ENCODE measurements at places on chromosomes 13 and 19.

DNA sequence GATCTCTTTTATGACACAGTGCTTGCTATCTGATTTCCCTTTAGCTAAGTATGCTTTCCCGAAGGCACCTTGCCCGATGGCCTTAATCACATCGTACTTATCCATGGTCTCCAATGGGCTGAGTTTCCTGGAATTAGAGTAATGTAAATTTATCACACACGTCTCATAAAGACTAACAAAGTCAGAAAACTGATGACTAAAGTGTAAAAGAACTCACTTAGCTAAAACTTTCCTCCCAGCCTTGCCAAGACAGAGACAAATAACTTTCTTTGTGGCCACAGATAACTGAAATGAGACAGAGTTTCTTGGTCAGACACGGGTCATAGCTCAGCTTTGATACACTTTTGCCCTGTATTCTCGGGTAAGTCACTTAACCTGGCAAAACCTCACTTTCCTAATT is 1.5 kb downstream of the NEK5 start:
- DNase-seq: peak; percentile 12

- no peak for DNase-seq
These were observed 59.7 kb upstream of the TMTC4 start for GRCh38 chr13:100734194-100734720.

DNA sequence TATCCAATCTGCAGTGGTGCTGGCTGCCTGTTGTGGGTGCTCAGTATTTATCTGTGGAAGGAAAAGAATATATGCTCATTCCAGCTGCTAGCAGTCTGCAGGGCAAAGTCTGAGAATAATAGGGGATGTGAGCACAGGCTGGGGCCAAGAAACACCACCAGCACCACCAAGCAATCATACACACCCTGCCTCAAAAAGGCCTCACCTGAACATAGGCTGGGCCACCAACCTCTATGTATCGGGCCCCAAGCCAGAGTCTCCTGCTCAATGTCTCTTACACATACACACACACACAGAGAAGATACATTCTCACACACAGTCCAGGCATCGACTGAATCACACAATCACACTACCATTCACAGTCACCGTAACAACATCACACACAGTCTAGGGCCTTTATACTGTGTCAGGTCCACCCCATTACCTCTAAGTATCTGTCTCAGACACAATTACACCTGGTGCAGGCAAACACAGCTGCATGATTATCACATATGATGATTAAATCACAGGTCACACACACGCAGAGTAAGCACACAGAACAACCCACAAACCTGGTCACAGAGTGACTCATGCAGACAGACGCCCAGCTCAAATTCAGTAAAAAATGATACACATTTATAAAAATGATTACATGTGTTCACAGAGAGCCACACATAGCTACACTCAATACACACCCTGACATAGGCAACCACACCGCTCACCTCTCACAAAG is 1.3 kb upstream of the ZSCAN22 start:
- DNase-seq: no peak

GRCh38 chr13:107360010-107360409 is 792.1 kb upstream of the ARGLU1 start:
- DNase-seq: no peak

GRCh38 chr13:72868229-72868628 is 86.3 kb downstream of the PIBF1 start:
- DNase-seq: no peak

GRCh38 chr19:30044273-30045248 is 102.5 kb downstream of the URI1 start:
- no peak for DNase-seq

DNA sequence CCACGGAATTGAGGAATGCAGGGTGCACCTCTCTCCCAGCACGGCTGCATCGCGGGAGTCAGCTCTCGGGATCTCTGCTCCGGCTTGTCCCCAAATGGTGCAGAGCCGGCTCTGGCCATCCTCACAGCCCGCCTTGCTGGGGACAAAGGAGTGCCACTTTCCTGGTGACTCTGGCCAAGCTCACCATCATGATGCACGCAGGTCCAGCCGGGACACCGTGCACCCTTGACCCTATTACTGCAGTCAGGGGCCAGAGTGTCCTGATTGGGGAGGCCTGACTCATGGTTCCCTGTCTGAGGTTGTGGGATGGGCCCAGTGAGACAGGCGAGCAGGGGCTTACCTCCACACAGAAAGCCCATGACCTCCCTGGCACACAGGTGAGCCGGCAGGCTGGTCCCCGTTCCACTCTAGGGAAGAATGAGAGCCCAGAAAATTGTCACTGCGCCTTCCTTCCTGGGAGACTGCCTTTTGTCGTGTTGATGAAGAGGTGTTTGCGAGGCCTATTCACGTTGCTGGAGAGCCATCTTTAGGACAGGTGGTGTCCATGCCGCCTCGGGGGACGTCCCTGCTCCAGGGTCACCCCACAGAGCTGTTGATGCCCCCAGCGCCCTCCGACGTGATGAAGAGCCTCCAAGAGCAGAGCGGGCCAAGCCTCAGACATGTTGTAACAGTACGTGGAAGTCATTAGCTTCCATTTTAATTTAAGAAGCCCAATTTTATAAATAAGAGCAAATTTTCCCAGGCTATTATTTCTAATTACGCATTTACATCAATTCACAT is 18.5 kb upstream of the VSTM2B start:
- no peak for DNase-seq

DNA sequence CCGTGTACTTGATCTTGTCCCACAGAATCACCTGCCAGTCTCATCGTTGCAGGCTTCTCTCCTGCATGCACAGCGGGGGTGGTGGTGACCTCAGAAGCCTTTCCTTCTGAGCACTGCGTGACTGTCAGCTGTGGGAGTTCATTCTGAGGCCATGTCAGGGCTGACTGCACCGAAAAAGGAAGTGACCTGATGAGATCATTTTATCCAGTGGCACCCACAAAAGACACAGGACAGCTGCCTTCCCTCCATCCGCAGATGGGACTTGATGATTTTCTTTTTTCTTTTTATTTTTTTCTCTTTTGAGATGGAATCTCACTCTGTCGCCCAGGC is 89.7 kb downstream of the RAB20 start:
- DNase-seq: no peak

- no peak for DNase-seq
These were observed 178.6 kb downstream of the RBM26 start for GRCh38 chr13:79227418-79227817.

- no peak for DNase-seq
These were observed 255.9 kb upstream of the SOX21 start for GRCh38 chr13:94968040-94968756.

GRCh38 chr19:5557691-5558090 is 10.1 kb downstream of the TINCR start:
- DNase-seq: no peak

DNA sequence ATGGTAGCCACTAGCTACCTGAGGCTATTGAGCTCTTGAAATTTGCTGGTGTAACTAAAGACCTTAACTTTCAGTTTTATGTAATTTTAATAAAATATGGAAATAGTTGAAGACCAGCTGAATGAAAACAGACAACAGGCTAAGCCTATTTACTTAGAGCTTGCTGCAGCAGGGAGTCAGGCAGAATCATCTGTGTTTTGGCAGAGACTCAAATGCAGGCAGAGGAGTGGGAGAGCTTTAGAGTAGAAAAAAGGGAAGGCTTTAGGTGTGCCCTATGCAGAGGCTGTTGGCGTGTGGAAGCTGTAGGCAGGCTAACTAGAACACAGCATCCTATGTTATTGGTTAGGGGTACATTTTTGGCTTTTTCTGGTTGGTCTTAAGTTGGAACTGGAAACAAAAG is 304.9 kb upstream of the NBEA start:
- no peak for DNase-seq

DNA sequence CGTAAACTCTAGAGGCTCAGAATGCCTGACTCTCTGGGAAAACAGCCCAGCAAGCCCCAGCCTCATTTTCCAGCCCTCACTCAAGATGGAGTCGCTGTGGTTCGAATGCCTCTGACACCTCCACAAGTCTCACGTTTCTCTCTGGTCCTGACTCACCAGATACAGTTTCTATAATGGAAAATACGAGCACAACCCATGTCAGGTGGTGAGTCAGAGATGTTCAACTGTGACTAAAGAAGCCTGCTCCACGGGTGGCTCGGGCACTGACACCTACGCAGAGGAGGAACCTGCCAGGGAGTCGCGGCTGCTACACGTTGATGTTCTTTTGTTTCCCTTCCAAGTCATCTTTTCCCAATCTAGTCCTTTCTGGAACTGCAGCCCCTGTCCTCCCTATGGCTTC is 87.1 kb upstream of the STK24 start:
- peak; percentile 76 for DNase-seq

- DNase-seq: no peak
These were observed 4.0 kb upstream of the FLT3LG start for GRCh38 chr19:49469828-49470614.

DNA sequence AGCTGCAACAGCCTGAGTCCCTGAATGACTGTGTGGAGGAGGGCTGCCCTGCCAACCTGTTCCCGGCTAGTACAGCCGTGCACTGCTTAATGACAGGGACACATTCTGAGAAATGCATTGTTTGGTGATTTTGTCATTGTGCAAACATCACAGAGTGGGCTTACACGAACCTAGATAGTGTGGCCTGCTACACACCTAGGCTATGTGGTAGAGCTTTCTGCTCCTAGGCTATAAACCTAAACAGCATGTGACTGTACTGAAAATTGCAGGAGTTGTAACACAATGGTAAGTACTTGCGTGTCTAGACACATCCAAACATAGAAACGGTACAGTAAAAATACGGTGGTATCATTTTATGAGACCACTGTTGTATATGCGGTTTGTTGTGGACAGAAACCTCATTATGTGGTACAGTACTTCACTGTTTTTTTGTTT is 35.0 kb downstream of the VASP start:
- no peak for DNase-seq

DNA sequence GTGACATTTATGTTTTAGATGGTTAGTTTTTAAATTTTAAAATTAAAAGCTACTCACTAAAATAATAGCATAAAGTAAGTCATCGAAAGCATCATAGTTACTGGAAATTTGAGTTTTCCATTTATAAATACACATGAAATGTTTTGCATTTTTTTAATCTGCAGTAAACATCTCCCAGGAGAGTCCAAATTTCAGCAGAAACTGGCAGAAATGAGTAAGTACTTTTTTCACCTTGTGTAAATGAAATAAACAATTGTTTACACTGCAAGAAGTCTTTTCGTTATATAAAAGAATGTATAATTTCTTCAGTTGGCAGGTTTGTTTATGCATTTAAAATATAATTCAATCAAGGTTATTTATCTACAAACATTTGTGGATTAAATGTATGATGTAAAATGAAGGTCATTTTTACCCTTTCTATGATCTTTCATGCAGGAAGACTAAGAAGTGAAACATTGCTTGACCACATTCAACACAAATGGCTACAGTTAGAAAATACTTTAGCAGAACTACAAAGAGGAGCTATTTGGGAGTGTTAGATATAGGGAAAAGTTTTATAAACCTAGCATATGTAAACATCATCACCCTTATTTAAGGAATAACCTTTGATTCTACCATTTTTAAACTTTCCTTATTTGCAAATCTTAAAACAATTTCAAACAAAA is 55.6 kb downstream of the RCBTB2 start:
- DNase-seq: no peak

DNA sequence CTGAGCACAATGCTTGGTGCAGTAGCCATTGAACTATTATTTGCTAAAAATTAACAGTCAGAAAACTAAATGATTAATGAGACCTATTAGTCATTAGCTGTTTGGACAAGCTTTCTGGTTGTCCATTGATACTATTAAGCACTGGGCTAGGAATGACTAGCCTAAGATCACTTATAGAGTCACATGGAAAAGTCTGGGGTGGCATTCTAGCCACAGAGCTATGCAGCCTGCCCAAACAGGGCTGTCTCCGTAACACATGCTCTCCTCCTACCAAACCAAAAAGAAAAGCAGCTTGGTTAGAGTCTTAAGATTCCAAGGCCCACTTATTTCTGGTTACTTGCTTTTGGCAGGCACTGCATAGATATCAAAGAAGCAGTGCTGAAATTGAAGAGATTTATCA is 193.5 kb upstream of the NBEA start:
- no peak for DNase-seq

- DNase-seq: no peak
These were observed 8.1 kb downstream of the NKPD1 start for GRCh38 chr19:45152504-45153338.

- no peak for DNase-seq
These were observed 12.9 kb upstream of the LENG8 start for GRCh38 chr19:54436031-54436523.

- DNase-seq: no peak
These were observed 139.7 kb downstream of the VWA8 start for GRCh38 chr13:41821238-41821594.

GRCh38 chr19:944171-944567 is 18.3 kb downstream of the ARID3A start:
- DNase-seq: no peak

GRCh38 chr13:75505327-75505726 is 23.4 kb upstream of the TBC1D4 start:
- no peak for DNase-seq

- DNase-seq: no peak
These were observed 6.3 kb upstream of the RFX1 start for GRCh38 chr19:14012378-14012915.

GRCh38 chr13:24723206-24723605 is 40.8 kb upstream of the RNF17 start:
- DNase-seq: no peak

- no peak for DNase-seq
These were observed 5.4 kb upstream of the PPP1R37 start for GRCh38 chr19:45087531-45087930.

DNA sequence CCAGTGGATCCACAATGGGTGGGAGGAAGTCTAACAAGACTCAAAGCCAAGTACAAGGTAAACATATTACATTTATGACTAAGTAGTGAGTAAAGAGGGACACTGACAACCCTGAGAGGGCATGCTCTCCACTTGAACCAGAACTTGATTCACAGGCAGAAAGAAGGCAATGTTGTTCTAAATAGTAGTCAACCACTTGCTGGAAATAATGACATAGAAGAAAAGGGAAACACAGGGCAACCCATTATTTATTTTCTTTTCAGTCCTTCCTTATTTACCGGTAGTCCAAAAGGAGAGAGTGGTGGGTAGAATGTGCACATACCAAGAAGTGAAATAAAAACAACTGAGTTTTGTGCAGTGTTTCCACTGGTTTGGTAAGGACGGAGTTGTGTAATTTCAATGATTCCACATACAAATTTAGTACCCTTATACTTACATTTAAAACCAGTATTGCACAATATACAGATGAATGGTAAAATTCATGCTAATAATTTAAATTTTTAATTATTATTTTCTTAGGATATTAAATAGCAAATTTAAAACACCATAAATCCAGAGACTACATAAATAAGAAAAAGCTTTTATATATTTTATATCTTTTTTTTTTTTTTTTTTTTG is 65.9 kb downstream of the ENOX1 start:
- no peak for DNase-seq

DNA sequence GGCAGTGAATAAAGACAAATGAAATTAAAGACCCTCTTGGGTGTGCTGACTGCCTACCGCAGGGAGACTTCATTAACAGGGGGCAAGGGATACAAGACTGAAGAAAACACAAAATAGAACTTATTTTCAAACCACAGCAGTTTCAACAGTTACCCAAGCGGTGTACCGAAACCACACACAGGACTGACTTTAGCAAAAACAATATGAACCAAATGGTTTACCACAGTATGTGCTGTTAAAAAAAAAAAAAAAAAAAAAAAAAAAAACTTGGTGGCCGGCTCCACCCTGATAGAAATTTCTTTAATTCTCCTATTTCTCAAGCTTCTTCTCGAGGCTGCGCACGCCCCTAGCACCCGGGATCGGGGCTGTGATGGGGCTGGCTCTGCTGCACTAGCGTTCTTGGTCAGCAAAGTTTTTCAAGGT is 42.6 kb downstream of the KLF2 start:
- DNase-seq: no peak

GRCh38 chr13:42745655-42746054 is 35.7 kb upstream of the FAM216B start:
- DNase-seq: no peak

Data from astrocyte of the cerebellum (primary cell).